Activated CD4-positive, alpha-beta T cell treated with anti-CD3 and anti-CD28 coated beads for 1 hour (primary cell): ENCODE measurements at places on chromosomes 1 and 21.

DNA sequence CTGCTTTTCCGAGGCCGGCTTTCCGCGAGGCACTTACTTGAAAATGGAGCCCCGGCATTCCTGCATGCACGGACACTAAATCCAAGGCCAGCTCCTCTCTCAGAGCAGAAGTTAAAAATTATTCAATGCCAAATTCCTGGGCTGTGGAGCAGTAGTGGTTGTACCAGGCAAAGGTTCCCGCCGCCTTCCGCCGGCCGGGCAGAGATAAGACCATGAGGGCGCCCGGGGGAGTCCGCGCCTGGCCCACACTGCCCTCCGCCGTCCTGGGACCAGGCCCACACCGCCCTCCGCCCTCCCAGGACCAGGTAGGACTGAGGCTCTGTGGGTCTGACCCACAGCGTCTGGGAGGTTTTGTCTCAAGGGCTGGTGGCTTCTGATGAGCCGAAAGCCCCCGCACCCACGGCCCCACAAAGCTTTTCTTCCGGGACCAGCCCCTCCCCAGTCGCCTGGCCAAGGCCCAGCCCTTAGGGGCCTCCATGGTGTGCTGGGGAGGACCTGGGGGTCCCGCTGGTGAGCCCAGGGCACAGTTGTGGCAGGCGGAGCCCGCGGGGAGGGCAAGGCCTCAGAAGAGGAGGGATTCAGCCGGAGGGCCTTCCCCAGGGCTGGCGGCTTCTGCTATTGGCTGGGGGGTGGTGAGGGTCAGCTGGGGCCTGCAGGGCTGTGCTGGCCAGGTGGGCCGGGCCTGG, 12.7 kb upstream of the C1orf159 start:
- DNase-seq, result no peak

DNA sequence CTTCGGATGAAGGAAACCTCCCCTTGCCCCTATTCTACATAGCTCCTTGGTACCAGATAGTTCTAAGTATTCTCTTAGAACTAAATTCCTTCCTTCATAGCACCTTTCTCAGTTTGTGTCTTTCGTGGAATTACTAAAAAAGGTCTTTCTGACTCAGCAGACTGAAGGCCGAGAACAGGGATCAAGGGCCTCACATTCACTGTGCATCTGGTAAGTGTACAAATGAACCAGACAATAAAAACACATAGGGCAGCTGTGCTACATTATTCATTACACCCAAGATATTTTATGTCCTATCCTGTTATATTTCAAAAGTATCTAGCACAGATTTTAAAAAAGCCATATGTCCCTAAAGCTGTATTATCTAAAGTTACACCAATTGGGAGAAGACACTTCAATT, 62.9 kb upstream of the HP1BP3 start:
- DNase-seq, result no peak

- DNase-seq, result no peak
Measured at GRCh38 chr1:63984930-63985290, 211.1 kb downstream of the ROR1 start.

GRCh38 chr21:31273278-31273677, 70.8 kb downstream of the TIAM1 start:
- no peak for DNase-seq

- DNase-seq, result no peak
Measured at GRCh38 chr1:180787628-180788307, 124.9 kb upstream of the KIAA1614 start.

DNA sequence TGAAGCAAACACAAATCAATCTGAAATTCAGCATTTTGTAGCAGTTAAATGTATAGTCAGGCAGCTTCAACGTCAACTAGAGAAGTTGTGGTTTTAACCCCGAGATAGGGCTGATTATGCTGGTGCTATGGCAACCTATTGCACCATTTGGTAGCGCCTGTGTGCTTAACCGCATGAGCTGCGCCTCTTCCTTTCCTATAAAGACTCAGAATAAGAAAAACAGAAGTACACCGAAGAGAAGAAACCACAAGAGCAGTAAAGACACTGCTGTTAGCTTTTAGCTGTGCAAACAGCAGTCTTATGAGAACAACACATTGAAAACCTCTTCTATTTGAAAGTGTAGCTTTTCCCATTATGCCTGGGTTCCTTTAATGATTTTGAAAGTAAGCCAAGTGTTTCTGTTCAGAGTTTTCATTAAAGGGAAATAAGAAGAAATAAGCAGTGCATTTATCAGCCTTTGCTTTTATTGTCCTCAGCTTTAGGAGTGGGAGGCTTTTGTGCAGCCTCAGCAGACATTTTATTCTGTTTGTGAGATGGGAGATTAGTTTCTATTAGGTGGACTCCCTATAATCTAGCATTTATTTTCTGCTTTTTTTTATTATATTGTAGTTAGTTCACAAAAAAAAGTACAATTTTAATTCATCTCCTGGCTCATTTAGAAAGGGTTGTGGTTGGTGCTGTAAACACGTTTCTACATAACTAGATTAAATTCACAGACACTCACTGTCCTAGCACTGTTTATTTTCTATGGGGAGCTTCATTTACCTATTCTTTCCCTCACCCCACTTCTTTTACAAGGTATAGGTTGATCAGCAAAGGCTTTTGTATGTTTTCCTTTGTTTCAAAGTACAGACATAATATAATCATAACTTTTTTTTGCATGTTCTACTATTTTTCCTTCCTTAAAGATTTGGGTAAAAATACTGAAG, 43.3 kb downstream of the PTPRC start:
- peak; percentile 68 for DNase-seq

DNA sequence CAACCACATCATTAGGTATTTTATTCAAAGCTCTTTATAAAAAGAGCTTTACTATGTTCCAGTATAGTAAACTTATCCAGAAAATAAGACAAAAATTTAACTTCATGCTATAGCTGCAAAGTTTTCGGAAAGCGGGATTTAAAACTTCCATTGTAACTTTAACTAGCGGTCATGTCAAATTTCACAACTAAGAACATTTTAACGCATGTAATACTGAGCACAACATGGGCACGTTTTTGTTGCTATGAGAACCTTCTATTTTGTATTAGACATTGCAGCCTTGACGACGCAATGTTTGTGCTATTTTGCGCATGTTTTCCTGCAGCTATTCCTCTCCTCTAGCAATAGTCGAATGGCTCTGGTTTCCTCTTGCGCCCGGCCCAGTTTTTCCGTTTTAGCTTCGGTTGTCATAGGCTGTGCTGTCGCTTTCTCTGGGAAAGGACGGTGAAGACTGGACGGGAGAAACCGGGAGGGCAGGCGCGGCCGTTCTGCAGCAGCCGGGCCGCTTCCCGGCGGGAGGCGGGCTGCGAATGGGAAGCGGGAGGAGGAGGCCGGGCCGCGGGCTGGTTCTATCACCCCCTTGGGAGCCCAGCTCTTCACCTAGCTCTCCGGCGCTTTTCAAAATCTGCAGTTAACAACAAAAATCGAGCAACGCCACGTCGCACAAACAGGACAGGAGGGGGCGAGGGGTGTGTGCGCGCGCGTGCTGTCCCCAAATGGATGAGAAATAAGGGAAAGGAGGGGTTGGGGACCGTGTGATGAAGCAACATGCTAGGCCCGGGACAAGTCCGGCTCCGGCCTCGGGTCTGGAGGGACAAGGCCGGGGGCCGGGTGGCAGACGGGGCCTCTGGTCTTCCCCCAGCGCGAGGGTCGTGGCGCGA, 105.3 kb upstream of the HNRNPU start:
- peak; percentile 47 for DNase-seq

- no peak for DNase-seq
Measured at GRCh38 chr1:178937695-178938094, 66.8 kb upstream of the ANGPTL1 start.

GRCh38 chr1:34603594-34603993, 151.3 kb upstream of the GJB5 start:
- no peak for DNase-seq

GRCh38 chr1:17772615-17773212, 17.6 kb downstream of the ACTL8 start:
- no peak for DNase-seq

GRCh38 chr1:10768552-10768951, 27.9 kb downstream of the CASZ1 start:
- no peak for DNase-seq

DNA sequence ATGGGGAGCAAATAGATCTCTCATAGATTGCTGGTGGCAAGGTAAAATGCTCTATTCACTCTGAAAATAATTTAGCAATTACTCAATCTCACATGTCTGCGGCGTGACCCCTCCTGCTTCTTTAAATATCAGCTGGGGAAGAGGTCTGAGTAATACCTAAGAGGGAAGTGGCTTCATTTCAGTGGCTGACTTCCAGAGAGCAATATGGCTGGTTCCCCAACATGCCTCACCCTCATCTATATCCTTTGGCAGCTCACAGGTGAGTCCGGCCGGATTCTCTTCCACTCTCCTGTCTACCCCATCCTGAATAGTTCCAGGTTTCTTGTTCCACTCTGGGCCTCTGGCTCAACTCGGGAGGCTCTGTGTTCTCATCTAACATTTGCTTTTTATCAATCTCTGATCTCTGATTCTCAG, at the start of gene SLAMF7:
Gene SLAMF7 (plus strand): TSS at position 150 of the 414 bp plus-strand sequence. CDS start 55 bp downstream, at position 205.
- DNase-seq, result no peak

DNA sequence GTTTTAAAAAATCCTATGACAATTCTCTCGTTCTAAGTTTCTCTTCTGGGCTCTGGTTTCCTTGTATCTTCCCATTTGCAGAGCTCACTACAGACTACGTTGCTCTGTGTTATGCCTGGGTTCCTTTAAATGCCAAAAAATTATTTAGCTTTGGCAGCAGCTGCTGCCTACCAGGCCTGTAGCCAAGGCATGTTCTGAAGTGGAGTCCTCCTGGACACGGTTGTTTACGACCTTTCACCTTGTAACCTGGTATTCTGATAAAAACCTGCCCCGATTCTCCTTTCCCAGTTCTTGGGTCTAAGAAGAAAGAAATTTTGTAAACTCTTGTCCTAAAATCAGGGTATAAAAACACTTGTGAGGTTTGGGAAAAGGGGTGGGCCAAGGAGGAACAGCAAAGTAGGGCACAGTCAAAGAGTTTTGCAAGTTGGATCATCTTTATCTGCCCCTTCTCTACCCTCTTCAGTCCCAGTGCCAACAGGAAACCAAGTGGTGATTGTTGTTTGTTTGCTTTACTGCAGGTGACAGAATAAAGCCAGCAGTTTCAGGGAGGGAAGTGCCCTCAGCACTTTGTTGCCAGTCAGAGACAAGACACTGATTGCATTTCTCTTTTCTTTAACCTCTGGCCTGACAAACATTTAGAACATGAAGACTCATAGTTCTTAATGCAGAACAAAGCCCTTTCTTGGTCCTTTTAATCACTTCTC, 3.1 kb upstream of the TXNIP start:
- DNase-seq, result no peak

- no peak for DNase-seq
Measured at GRCh38 chr21:46626975-46627501, 8.4 kb upstream of the PRMT2 start.

GRCh38 chr21:35652196-35652595, 408.1 kb downstream of the SETD4 start:
- no peak for DNase-seq

GRCh38 chr1:185353124-185353523, 36.1 kb upstream of the IVNS1ABP start:
- no peak for DNase-seq

GRCh38 chr1:205229399-205229871, 1.7 kb downstream of the TMCC2 start:
- peak; percentile 47 for DNase-seq

GRCh38 chr1:41673378-41673777, 188.9 kb upstream of the EDN2 start:
- DNase-seq, result peak; percentile 20

- no peak for DNase-seq
Measured at GRCh38 chr1:82398357-82398756, 597.6 kb downstream of the ADGRL2 start.

DNA sequence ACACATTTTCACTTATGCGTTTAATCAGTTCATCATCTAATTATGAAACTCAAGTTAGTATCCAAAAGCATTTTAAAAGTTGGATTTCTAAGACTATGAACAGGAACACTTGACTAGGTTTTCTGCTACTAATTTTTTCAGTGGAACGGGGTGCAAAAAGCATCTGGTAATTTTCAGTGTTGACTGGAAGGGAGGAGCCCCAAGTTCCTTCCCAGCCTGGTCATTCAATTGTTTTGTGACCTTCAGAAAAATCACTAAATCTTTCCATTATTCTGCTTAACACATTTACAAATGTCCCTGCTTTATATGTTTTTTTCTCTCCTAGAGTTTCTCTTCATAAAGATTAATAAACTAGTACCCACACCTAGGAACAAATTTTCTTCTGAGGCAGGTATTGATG, 6.0 kb upstream of the ADGRL4 start:
- DNase-seq, result no peak

- DNase-seq, result no peak
Measured at GRCh38 chr1:55682198-55682597, 467.0 kb upstream of the USP24 start.

DNA sequence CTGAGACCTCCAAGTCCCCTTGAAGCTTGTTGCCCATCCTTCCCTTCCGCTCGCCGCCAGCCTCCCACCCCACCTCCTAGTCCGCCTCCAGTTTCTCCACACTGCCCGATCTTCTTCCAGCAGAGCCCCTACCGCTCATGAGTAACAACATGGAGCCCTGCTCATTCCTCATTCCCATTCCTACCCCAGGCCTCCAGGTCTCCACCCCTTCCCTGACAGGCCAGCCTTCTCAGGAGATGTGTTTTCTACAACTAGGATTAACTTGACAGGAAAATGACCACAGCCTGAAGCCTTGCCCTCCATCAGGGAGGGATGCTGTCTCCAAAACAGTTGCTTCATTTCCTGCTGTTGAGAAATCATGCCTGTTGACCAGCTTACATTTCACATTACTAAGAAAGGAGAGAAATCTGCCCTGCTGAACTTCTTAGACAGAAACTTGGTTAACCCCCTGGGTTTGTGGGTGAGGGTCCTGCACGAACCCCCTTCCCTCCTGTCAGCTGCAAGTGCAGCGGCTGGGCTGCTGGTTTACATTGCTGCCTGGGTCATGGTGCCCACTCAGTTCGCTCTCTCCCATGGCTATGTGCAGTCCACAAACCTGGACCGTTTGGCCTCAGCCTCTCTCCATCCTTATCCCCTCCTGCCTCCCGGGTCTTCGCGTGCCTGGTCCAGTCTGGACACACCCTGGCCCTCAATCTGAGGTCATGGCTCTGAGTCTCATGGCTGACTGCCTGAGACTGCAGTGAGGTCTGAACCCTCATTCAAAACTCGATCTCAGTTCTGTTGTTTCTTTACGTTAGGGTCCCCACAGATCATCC, 16.1 kb upstream of the CHI3L1 start:
- no peak for DNase-seq

DNA sequence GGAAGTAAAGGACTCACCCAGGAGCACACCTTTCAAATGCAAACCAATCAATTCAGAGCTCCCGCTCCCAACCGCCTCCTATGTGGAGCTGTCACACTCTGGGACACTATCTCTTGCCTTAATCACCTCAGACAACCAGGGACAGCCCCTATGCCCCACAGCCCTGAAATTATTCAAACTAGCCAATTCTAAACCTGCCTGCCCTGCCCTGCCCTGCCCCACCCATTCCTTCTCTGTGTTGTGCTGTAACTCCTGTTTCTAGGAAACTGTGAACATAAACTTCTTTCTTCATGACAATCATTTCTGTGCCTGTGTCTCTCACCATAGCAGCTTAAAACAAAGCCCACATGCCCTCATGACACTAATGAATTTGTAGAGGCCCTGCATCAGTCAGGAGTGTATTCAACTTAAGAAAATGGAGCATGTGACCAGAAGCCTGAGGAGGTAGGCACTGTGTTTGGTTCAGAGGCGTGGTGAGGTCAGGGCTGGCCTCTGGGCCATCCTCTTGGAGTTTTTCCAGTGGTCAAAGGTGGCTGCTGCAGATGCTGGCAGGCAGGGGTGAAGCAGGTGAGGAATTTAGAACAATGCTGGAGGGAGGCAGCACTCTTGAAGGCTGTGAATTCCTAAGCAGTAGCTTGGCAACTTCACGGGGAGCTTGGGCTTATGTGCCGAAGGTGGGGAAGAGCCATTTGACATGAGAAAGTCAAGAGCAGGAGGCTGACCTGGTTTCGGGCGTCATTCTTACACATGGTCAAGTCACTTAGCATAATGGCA, 74.5 kb downstream of the RHOU start:
- no peak for DNase-seq
